ENCODE measurements at places on chromosomes 5 and 9. TPM values are rescaled to one million over a fixed set of nuclear protein-coding genes. Genes with fewer than 3 reads are reported as not detected.

DNA sequence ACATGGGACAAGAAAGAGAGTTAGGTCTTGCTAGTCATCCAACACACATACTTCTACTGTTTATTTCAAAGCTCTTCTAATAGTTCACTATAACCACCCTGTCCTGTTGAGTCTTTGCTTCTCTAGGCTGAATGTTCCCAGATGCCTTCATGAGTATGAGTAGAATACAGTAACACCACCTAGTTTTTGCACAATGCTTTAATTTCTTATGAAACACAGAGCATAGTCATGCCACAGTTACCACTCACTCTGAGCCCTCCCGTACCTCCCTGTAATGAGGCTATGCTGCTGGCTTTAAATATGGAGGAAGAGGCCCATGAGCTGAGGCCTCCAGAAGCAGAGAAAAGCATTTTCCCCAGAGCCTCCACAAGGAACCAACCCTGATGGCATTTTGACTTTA lies 75.0 kb upstream of the SLC1A3 start:
- DNase-seq = no peak

- no peak for DNase-seq
Measured at GRCh38 chr5:10588779-10589447, 25.0 kb downstream of the ANKRD33B start.

DNA sequence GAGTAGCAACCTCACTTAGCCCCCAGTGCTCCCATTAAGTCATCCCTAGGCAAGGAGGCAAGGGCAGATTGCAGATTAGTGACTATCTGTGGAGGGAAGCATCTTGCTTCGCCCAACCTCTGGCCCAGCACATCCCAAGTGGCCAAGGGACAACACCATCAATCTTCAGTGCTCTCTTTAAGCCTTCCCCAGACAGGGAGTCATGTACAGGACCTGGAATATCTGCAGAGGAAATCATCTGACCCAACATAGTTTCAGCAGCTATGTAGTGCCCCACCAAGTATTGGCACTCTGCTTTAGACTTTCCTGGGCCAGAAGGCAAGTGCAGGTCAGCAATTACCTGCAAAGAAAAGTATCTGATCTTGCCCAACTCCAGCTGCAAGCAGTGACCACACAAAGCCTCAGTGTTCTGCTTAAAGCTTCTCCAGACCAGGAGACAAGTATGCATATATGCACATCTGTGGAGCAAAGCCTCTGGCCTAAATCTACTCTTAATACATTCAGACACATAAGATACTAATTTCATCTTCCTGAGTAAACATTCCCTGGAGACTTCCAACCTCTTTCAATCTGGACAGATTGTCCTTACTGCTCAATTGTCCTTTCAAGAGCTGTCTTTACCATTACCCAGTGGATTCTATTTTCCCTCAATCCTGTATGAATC lies 224.8 kb upstream of the VLDLR start:
- no peak for DNase-seq

GRCh38 chr5:179792612-179793467 lies 946 bp upstream of the LTC4S start:
- no peak for DNase-seq

- no peak for DNase-seq
Measured at GRCh38 chr5:83470526-83471404, 779 bp upstream of the VCAN start.

GRCh38 chr5:78361631-78361993 lies 1.2 kb downstream of the SCAMP1 start:
- DNase-seq = no peak

DNA sequence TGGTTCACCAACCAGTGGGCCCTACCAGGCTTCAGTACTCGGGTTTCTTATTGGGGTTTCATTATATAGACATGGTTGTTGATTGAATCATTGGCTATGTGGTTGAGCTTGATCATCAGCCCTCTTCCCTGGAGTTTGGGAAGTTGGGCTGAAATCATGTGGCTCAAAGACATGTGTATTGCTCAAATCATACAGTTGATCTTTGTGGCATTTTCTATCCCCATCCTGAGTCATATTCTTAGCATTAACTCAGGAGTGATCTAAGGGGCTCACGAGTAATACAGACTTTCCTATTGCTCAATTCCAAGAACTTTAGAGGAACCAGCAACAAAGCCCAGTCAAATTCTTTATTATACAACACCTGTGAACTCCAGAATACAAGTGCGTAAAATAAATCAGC lies 66.2 kb downstream of the SMC5 start:
- no peak for DNase-seq

DNA sequence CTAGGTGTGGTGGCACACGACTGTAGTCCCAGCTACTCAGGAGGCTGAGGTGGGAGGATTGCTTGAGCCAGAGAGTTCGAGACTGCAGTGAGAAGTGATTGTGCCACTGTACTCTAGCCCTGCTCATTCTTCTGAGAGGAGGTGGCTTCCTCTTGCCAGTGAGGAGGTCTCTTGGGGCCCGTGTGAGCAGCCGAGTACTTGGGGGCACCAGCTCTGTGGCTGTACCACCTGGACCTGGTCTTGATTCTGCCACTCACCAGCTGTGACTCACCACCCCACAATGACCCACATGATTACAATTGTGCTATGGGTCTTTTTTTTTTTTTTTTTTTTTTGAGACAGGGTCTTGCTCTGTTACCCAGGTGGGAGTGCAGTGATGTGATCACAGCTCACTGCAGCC lies 18.0 kb upstream of the CRB2 start:
- no peak for DNase-seq

GRCh38 chr9:18299449-18299848 lies 174.5 kb upstream of the ADAMTSL1 start:
- no peak for DNase-seq

DNA sequence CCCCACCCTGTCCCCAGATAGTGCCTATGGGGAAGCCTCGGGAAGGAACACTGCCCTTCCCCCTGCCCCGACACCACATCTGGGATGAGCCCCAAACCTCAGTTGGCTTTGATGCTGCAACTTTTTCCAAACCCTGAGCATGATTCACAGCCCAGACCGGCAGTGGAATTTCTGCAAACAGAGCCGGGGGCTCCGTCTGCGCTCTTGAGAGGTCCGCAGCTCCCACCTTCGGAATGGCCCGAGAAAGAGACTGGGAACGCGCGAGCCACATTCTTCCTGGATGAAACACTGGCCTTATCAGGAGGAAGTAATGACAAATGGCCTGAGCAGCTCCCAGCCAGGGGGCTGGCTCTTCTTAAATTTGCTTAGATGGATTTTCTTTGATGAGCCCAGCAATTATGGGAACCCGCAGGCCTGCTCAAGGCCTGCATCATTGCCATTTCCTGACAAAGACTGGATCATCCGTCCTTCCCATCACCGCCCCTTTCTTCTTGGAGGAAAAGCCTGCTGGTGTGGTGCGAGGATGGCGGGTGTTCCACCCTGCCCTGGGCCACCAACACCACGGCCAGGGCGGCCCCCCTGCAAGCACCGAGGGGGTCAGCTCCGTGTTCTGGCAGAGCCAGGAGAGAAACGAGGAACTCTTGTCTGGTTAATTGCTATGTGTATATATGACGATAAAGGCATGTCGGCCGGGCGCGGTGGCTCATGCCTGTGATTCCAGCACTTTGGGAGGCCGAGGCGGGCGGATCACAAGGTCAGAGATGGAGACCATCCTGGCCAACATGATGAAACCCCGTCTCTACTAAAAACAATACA lies 38.8 kb upstream of the COL5A1 start:
- DNase-seq = no peak

DNA sequence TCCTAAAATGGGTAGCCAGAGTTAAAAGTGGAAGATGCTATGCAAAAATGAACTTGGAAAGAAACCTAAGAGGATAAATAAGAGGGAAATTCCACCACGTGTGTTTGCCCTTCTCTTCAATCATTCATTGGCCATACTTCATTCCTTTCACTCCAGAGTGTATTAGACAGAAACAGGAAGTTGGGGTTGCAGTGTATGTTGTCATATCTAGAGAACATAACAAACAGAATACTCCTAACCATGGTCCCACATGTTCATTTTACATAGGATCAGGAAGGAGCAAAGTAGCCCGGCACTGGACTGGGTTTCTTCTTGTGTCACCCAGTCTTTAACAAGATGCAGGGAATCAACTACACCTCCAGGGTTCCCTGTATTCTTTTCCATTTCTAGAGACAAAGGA lies 7.6 kb upstream of the GPBP1 start:
- no peak for DNase-seq

Gene LECT2
- total RNA-seq = not detected

Gene MRRF
- total RNA-seq = 35.4 TPM

Gene PKN3
- total RNA-seq = 4.4 TPM

Gene FRMD3
- total RNA-seq = 2.3 TPM

All from prostate gland (tissue), 2 donors.